ENCODE measurements at places on chromosomes 2 and 18.

GRCh38 chr2:192288295-192288694, 93.6 kb upstream of the TMEFF2 start:
- no peak for DNase-seq

- DNase-seq = peak; percentile 69
Measured at GRCh38 chr2:98664323-98664722, 55.9 kb downstream of the UNC50 start.

DNA sequence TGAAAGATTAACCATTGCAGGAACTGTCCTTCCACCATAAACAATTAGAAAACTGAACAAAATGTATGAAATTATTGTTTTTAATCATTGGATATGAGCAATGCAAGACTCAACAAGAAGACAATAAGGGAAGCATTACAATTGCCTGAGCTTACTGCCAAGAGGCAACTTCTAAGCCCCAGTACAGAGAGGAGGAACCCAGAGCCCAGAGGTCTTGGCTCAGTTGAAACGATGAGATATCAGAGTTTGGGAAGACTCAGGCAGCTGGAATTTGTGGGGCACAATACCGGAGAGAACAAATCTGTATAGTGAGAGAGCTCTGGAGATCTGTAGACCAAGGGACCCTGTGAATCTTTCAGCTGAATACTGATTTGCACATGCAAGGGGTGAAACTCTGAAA, 80.6 kb upstream of the ZFP36L2 start:
- DNase-seq = no peak

DNA sequence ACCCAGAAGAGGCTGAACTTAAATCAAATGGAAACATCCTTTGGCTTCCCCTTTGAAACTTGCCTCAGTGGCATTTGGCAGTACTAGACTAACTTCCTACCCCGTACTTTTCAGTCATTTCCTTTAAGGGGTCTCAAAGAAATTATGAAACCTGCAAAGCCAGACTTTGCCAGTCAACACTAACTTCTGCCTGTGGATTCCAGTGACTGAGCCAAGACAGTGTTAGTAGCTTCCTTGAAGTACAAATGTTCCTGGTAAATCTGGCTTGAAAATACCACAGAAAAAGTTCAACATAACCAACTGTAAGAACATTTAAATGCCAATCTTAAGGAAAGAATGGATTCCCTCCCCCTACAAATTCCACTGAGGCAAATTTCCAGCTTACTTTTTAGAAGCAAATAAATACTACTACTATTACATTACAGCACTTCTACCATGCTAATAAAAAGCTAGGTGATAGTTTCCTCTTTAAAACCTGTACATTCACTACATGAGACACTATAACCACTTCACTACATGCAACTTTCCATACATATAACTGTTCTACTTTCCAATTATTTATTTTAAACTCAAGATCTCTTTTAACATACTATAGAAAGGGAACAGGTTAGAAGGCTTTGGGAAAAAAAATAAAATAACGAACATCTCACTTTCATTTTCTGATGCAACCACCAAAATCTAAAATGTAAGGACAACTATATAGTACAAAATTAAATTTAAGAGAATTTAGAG, 2.4 kb downstream of the PELI1 start:
- DNase-seq = no peak

- DNase-seq = no peak
Measured at GRCh38 chr2:174350593-174351181, 15.9 kb downstream of the SP9 start.

DNA sequence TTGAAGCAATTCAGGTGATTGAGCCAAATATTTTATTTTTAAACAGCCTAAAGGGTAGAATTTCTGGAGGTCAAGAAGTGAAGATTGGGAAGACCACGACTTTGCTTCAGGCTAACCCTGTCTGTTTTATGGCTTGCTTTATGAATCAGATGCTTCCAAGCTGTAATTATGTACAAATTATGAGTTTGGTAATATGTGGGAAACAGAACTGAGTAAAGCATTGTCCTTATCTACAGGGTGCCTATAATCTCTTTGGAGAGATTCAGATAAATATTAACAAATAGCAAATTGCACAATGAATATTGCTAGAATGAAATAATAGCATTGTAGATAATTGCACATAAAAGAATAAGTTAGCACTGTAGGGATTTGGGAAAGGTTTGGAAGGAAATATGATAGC, 539.4 kb upstream of the CDH2 start:
- DNase-seq = no peak

DNA sequence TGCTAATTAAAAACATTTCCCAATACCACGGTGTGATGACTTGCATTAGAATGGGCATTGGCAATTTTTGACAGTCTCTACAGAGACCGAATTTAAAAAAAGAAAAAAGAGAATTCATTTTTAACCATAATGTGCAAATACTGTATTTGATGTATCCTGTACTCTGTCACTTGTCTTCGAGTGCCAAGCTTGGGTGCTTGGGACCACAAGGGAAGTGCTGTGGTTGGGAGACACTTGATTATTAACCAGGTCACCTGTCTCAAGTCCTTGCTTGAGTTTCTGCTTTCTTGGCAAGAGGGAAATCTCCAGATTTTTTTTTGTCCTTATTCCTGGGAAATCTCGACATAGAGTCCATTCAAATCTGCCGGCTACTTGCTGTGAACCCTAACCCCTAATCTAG, 209.0 kb downstream of the MC4R start:
- DNase-seq = no peak

GRCh38 chr2:107588181-107588580, 238.5 kb upstream of the RGPD4 start:
- no peak for DNase-seq

- DNase-seq = no peak
Measured at GRCh38 chr2:126656431-126657147, 631 bp downstream of the GYPC start.

DNA sequence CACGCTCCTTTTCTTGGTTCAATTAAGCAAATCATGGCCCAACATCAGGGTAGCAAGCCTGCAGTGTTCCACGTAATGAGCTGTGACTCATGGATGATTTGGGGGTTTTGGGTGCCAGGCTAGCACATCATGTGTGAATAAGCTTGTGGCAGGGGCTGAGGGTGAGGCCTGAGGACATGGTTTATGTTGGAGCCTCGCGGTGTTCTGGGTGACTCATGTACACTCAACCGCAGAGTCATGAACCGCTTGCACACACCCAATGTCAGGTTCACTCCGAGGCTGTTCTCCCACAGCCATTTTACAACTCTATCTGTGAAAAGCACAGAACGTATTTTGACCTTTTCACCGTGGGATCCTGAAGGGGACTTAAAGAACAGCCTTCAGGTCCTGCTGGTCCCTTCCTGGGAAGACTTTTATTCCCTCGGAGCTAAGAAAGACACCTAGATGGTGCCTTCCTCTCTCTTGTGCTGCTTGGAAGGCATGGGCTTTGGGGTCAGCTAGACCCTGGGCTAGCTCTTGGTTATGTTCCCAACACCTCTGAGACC, 139.9 kb upstream of the ZEB2 start:
- DNase-seq = peak; percentile 86

- DNase-seq = no peak
Measured at GRCh38 chr2:104690255-104690984, 163.5 kb upstream of the POU3F3 start.

- DNase-seq = no peak
Measured at GRCh38 chr2:101111262-101111838, 39.8 kb downstream of the TBC1D8 start.

DNA sequence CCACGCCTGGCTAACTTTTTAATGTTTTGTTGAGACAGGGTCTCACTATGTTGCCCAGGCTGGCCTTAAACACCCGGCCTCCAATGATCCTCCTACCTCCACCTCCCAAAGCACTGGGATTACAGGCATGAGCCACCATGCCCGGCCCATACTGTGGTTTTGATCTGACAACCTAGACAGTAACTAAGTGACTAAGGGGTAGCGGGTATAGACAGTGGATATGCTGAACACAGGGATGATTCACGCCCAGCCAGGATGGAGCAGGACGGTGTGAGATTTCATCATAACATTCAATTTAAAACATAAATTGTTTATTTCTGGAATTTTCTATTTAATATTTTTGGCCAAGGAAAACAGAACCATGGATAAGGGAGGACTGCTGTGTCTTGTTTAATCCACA, 36.0 kb upstream of the YPEL5 start:
- no peak for DNase-seq

DNA sequence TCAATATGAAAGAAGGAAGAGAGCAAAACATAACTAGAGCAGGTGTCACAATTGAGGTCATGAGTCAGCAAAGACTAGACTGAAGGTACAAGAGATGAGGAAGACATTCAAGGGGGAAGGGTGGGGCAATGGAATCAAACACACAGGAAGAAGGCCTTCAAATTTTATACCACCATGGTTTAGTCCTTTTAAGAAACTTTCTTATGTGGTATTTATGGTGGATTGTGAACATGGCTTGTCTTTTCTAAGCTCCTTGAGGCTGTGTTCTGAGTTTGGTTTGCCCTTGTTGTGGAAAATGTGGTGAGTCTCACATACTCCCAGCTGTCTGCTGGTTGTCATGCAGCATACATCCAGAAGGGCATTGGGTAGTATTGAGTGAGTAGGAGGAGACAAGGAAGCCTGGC, 62.1 kb downstream of the NABP1 start:
- peak; percentile 52 for DNase-seq

DNA sequence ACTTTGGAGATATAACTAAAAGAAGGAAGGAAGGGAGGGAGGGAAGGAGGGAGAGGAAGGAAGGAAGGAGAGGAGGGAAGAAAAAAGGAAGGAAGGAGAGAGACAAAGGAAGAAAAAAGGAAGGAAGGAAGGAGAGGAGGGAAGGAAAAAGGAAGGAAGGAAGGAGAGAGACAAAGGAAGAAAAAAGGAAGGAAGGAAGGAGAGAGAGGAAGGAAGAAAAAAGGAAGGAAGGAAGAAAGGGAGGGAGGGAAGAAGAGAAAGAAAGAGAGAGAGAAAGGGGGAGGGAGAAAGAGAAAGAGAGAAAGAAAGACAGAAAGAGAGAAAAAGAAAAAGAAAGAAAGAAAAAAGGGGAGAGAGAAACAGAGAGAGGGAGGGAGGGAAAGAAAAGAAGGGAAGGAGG, 147.4 kb downstream of the MYT1L start:
- DNase-seq = no peak

- no peak for DNase-seq
Measured at GRCh38 chr2:199646439-199646838, 188.7 kb upstream of the SATB2 start.

DNA sequence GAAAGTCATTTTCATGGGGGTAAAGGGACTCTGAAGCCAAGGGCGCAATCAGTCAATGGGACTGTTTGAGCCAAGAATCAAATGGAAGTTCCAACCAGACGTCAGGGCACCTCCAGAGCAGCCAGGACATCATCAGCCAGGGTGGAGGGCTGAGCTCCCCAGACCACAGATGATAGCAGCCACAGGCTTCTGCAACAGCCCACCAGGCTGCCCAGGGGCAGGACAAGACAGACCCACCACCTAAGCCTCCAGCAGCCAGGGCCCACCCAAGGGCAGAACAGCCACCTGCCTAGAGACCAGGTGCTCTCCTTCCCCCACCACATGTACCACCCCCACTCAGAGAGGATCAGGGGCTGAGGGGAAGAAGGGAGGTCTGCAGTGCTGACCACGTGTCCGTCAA, 53.8 kb upstream of the SLC66A3 start:
- no peak for DNase-seq

GRCh38 chr2:169732075-169732474, 1.6 kb upstream of the KLHL23 start:
- DNase-seq = no peak

- DNase-seq = no peak
Measured at GRCh38 chr2:220219371-220219770, 591.9 kb downstream of the SLC4A3 start.

GRCh38 chr18:46209161-46209560, 105.0 kb downstream of the HAUS1 start:
- no peak for DNase-seq

DNA sequence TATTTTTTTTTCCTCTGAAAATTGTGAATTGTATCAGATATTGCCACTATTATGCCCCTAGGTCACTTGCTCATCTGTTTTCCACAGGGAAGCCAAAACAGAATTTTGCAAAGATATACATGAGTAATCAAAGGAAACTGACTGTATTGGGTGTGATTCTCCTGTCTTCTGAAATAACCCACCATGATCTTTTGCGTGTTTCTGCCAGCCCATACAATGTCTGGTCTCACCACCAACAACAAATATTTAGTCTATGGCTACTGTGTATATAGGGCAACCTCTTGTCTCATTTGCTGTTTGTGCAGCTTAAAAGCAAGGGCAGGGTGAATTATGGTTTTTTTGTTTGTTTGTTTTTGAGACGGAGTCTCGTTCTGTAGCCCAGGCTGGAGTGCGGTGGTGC, 26.5 kb downstream of the EPAS1 start:
- DNase-seq = no peak

DNA sequence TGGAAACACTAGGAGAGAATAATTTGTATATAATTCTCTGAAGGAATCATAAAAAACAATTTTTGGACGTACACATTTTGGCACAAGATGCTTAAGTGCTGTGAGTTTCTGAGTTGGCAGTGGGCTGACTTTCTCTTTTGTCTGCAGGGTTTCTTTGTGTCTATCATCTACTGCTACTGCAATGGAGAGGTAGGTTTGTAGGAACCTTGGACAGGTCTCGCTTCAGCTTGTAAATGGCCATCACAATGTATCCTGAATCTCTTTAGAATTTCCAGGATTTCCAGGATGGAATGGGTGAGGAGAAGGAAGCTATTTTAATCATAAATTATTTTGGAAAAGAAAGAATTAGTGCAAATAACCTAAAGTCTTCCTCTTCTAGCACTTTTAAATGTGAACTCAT, 83.9 kb downstream of the PTH2R start:
- DNase-seq = no peak

GRCh38 chr2:190417045-190417842, 9.1 kb downstream of the MFSD6 start:
- no peak for DNase-seq

DNA sequence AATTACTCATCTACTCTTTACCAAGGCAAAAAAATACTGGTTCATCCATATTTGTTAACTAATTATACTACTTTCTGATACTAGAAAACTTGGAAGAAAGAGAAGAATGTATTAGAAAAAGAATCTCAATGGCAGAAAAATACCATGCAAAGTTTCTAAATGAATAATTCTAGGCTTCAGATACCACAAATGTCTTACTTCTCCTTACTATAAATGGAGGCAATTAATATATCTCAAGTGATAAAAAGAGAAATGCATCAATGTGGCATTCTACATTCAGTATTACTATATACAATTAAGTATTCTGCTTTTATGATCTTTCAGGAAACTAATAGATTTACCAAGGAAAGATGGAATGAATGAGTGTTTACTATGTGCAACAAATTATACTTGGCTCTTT, 85.5 kb downstream of the ITSN2 start:
- no peak for DNase-seq

GRCh38 chr2:216851486-216852090, 8.3 kb downstream of the TNP1 start:
- no peak for DNase-seq
